Purkinje cell (primary cell): ENCODE measurements at places on chromosomes 7 and 10. TPM values are rescaled to one million over a fixed set of nuclear protein-coding genes. Genes with fewer than 3 reads are reported as not detected.

The IGFBP1 gene
- polyA plus RNA-seq: 1.3 TPM in 1 of 2 replicates, not detected in the other

The CNPY1 gene
- 3.8 and 13.5 TPM in 2 replicates for polyA plus RNA-seq

The PNLIP gene
- not detected in 2 replicates for polyA plus RNA-seq

The ANKRD7 gene
- polyA plus RNA-seq: 5.8 TPM in 1 of 2 replicates, not detected in the other

The AGR2 gene
- polyA plus RNA-seq: not detected in 2 replicates

The IQUB gene
- polyA plus RNA-seq: 0.34 and 2.9 TPM in 2 replicates

The TMEM139 gene
- polyA plus RNA-seq: 2.9 TPM in 1 of 2 replicates, not detected in the other

The SEC31B gene
- 1.6 and 3.7 TPM in 2 replicates for polyA plus RNA-seq

The ZDHHC4 gene
- 36.5 and 51.9 TPM in 2 replicates for polyA plus RNA-seq

The GNAI1 gene
- polyA plus RNA-seq: 250 and 276 TPM in 2 replicates

The CPN1 gene
- polyA plus RNA-seq: not detected in 2 replicates

The EBF3 gene
- polyA plus RNA-seq: 12.1 and 16.4 TPM in 2 replicates

The MEIG1 gene
- polyA plus RNA-seq: 3.5 and 5.5 TPM in 2 replicates

The NACAD gene
- 1.7 and 4.8 TPM in 2 replicates for polyA plus RNA-seq

The NOC3L gene
- polyA plus RNA-seq: 11.3 and 26.7 TPM in 2 replicates

The PLAC9 gene
- 2.4 TPM in 1 of 2 replicates, not detected in the other for polyA plus RNA-seq

The DENND10 gene
- polyA plus RNA-seq: 42.3 and 45.5 TPM in 2 replicates

The ACTL6B gene
- 15.7 and 21.5 TPM in 2 replicates for polyA plus RNA-seq

The CFAP43 gene
- 1.8 and 2.1 TPM in 2 replicates for polyA plus RNA-seq

The ZWINT gene
- polyA plus RNA-seq: 3.2 and 4.4 TPM in 2 replicates

The MSS51 gene
- 0.20 and 0.36 TPM in 2 replicates for polyA plus RNA-seq

The ELFN1 gene
- 0.23 TPM in 1 of 2 replicates, not detected in the other for polyA plus RNA-seq

The LRGUK gene
- polyA plus RNA-seq: 0.24 TPM in 1 of 2 replicates, not detected in the other

The HGF gene
- polyA plus RNA-seq: 0.22 and 1.0 TPM in 2 replicates

The SERPINE1 gene
- not detected in 2 replicates for polyA plus RNA-seq

The C10orf67 gene
- polyA plus RNA-seq: 0.27 TPM in 1 of 2 replicates, not detected in the other

The HERPUD2 gene
- 60.2 and 63.9 TPM in 2 replicates for polyA plus RNA-seq

The SEMA3C gene
- polyA plus RNA-seq: 0.22 and 1.4 TPM in 2 replicates

The PRF1 gene
- polyA plus RNA-seq: not detected in 2 replicates

The NANOS1 gene
- 1.4 and 1.6 TPM in 2 replicates for polyA plus RNA-seq

The PNLIPRP2 gene
- not detected in 2 replicates for polyA plus RNA-seq

The KIF5B gene
- polyA plus RNA-seq: 47.9 and 52.2 TPM in 2 replicates

The SLC4A2 gene
- 2.2 and 8.2 TPM in 2 replicates for polyA plus RNA-seq

The TMEM196 gene
- polyA plus RNA-seq: 2.9 TPM in 1 of 2 replicates, not detected in the other

The SRI gene
- 158 and 175 TPM in 2 replicates for polyA plus RNA-seq

The HOXA7 gene
- not detected in 2 replicates for polyA plus RNA-seq

The ACBD7 gene
- polyA plus RNA-seq: 1.7 and 3.3 TPM in 2 replicates

The SPDYE8 gene
- polyA plus RNA-seq: not detected in 2 replicates

The MRLN gene
- 5.6 and 25.2 TPM in 2 replicates for polyA plus RNA-seq

The NT5C2 gene
- 18.8 and 34.7 TPM in 2 replicates for polyA plus RNA-seq

The SRRT gene
- polyA plus RNA-seq: 14.1 and 14.3 TPM in 2 replicates

The BBS9 gene
- polyA plus RNA-seq: 7.3 and 9.2 TPM in 2 replicates

The BLVRA gene
- polyA plus RNA-seq: 155 and 159 TPM in 2 replicates
